Choroid plexus epithelial cell (primary cell): ENCODE measurements at places on chromosomes 7 and 10.

GRCh38 chr10:32379318-32379949 lies 32.5 kb upstream of the EPC1 start:
- peak; percentile 79 for DNase-seq

- peak; percentile 98 for DNase-seq
These were observed at the start of gene RPP38 for GRCh38 chr10:15097011-15097812. Gene RPP38, plus strand, starts transcription at chr10:15097355. Its CDS starts 5,960 bp downstream, at chr10:15103315.

- no peak for DNase-seq
These were observed 311.1 kb upstream of the ADARB2 start for GRCh38 chr10:2048337-2048973.

GRCh38 chr10:107418085-107418806 lies 253.7 kb upstream of the SORCS1 start:
- DNase-seq: no peak

GRCh38 chr10:14608381-14609001 lies 166.2 kb downstream of the FAM107B start:
- no peak for DNase-seq

GRCh38 chr7:93327006-93327633 lies 95.0 kb downstream of the VPS50 start:
- DNase-seq: peak; percentile 93

GRCh38 chr10:76582531-76582930 lies 1055.1 kb downstream of the KCNMA1 start:
- peak; percentile 66 for DNase-seq

- DNase-seq: peak; percentile 23
These were observed 24.2 kb downstream of the COL1A2 start for GRCh38 chr7:94418851-94419250.

- DNase-seq: no peak
These were observed 172.5 kb downstream of the KIAA1217 start for GRCh38 chr10:24381235-24382010.

DNA sequence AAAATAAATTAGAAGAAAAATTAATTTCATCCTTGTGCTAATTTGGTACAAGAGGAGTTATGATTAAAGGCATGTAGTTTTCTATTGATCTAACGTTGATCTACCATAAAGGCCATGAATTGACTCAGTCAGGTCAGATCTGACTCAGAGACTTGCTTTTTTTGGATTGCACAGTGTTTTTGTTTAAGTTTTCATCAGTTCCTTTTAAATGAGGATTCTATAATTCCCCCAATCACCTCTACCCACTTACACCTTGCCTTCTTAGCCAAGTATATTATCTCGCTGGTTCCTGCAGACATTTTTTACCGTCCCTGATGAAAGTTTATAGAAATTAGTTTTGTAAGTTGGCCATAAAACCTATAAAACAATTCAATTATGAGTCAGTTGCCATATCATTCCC lies 132.4 kb upstream of the PALS2 start:
- DNase-seq: no peak

- no peak for DNase-seq
These were observed 228.5 kb downstream of the TCERG1L start for GRCh38 chr10:131082991-131083481.

GRCh38 chr7:46288861-46289260 lies 367.8 kb upstream of the IGFBP3 start:
- no peak for DNase-seq

DNA sequence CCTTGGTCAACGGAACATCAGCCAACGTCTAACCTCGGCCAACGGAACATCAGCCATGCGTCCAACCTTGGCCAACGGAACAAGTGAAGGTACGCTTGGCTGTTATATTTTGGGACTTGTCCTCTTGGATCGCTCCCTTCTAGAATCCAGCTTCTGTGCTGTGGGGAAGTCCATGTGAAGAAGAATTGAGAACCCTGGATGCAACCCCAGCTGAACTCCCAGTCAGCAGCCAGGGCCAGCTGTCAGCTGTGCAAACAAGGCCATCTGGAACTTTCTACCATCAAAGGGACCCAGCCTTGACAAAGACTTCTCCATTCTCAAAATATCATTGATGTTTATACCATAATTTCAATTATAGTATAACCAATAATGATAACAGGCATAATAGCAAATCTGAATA lies 43.3 kb upstream of the ITGA8 start:
- DNase-seq: no peak

- peak; percentile 82 for DNase-seq
These were observed 27.0 kb downstream of the ZNF438 start for GRCh38 chr10:31004611-31005193.

DNA sequence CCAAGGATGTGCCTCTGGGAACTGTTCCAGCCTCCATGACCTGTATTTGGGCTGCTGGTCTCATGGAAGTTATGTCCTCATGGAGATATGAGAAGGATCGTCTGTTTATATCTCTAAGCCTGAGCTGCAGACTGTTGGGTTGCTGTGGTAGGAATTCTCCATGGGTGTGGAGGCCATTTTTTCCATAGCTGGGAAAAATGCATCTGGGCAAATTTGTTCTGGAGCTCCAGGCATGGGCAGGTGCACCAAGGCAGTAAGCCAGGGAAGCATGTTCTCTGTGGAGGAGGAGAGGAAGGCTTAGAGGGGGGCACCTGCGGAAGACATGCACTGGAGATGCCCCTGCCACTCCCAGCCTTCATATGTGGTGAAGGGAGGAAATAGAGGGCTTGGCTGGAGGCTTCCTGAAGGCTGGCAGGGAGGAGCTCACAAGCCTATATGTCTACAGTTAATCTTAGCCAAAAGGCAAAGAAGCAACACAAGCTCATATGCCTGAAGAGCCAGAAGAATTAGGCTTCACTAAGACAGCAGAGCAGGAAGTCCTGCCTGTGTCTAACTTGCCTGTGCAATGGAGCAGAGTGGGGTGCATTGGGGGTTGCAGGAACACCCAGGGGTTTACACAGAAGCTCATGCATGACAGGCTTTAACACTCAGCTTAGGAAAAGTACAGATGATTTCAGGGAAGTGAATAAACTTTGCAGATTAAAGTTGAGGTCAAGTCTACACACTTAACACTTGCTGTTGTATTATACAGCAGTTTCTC lies 35.1 kb upstream of the CXCL12 start:
- DNase-seq: no peak

DNA sequence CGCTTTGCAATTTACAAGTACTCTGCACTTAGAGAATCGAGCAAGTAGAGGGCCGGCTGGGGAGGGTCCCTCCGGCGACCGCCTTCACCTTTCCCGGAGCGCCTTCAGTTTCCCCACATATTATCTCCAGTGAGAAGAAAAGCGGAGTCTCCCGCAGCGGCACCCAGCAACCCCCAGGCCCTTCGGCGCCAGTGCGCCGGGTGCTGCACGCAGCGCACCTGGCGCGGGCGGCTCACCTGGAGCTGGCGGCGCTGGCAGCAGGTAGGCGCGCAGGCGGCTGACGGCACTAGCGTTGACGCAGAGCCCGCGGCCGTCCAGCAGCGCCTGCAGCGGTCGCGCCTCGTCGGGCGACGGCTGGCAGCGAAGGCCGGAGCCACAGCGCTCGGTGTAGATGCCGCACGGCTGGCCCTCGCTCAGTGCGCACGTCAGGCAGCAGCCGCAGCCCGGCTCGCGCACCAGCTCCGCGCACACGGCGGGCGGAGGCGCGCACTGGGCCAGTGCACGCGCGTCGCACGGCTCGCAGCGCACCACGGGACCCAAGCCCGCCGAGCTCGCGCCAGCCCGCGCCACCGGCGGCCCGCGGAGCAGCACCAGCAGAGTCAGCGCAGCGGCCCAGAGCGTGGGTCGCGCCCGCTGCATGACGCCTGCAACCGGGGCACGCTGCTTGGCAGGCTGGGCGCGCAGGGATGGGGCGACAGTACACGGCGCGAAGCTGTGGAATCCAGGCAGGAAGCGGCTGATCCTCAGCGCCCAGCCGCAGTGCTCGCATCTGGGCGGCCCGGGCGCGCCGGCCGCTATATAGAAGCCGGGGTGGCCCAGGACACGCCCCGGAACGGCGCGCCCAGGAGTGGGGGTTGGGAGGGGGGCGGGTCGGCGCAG lies at the start of gene IGFBP3:
TSS of gene IGFBP3 (minus strand) at position 771 of the 879 bp plus-strand sequence. CDS start at position 639, 132 bp downstream.
- DNase-seq: peak; percentile 63

GRCh38 chr10:128868481-128868880 lies 598.6 kb upstream of the MGMT start:
- DNase-seq: no peak

DNA sequence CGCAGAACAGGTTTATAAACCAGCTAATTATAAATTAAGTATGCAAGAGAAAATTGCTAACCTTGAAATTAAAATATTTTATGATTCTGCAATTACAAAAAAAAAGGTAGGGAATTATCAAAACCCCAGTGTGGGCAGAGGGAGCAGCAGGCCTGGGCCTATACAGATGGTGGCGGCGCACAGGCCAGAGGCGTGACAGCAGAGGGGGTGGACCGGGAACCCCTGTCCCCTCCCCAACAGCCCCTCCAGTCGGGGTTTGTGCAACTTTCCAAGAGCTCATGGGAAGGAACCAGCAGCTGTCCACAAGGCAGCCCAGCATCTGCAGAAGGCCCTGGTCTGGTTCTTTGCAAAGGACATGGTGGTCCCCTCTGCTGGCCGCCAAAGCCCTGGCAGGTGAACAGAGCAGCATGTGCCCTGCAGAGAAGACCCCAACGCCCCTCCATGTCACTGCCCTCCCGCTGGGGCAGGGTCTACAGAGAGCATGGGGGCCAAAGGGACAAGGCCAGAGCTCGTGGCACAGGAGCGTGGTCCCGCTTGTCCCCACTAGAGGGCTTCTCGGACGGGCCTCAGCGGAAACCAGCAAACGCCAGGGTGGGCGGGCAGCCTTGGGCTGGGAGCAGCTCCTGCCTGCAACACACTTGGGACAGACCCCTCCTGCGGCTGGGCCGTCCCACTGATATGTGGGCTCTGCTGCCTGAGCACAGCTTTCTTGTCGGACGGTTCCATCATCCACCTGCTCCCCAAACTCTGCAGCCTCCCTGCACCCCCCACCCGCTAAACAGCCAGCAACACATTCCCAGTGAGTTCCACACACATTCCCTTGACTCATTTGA lies 75.1 kb downstream of the EBF3 start:
- DNase-seq: peak; percentile 52

- DNase-seq: no peak
These were observed 2.0 kb downstream of the SRI start for GRCh38 chr7:88217675-88218428.

GRCh38 chr10:128007056-128007455 lies 100.2 kb downstream of the PTPRE start:
- DNase-seq: no peak

- DNase-seq: no peak
These were observed 84.5 kb upstream of the FAM20C start for GRCh38 chr7:107907-108306.

DNA sequence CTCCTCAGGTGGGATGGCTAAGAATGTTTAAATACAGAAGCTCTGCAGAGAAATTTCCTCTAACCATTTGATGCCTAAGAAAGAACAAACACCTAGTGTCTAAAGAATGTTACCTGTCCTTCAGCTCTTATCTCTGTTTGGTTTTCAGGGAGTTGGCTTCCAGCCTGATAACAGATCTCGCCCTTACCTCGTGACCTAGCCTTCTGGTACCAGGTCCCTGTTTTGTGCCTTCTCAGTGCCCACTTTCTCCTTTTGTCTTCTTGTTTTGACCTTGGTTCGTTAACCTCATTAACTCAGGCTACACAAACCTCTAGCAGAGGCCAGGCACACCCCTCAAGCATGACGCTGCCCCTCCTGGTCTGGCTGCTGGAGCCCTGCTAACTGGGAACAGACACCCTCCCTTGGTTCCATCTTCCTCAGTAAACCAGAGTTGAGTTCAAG lies 16.1 kb upstream of the RAB11FIP2 start:
- DNase-seq: no peak

DNA sequence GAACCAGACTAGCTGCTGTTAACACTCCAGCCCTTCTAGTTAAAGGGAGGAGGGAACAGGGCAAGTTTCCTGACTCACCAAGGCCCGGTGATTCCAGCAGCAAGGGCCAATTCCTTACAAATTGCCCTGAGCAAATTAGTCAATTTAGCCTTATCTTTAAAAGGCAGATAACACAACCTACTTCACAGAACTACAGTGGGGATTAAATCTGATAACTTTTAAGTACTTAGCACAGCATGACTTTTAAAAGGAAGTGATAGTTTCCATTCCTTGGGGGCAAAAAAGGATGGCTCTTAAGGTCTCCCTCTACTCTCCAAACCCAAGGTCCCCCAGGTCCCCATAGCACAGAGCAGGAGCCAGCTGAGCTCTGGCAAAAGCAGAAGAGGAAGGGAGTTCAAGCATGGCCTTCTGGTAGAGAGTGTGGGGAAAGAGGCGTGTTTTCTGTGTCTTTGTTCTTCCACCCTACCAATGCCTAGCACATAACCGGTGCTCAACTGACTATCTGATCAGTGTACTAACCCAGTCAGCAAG lies 4.0 kb downstream of the CDCA7L start:
- DNase-seq: peak; percentile 30

DNA sequence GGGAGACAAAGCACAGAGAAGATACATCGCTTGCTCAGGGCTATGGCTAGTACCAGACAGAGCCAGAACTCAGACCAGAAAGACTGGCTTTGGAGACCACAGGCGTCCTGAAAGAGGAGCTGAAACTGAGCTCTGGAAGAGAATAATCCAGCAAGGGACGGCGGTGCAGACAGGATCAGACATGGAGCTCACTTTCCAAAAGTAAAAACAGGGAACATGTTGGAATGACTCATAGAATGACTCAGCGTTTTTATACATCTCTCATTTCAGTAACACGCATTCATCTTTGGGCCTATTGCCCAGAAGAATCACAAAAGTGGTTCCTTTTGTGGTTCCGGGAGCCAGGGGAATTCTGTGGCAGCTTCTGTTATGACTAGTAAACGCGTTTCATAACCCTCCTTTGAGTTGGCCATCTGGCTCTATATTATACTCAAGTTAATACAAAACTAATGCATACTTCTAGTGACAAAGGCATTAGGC lies 37.2 kb downstream of the PLEKHS1 start:
- peak; percentile 94 for DNase-seq

DNA sequence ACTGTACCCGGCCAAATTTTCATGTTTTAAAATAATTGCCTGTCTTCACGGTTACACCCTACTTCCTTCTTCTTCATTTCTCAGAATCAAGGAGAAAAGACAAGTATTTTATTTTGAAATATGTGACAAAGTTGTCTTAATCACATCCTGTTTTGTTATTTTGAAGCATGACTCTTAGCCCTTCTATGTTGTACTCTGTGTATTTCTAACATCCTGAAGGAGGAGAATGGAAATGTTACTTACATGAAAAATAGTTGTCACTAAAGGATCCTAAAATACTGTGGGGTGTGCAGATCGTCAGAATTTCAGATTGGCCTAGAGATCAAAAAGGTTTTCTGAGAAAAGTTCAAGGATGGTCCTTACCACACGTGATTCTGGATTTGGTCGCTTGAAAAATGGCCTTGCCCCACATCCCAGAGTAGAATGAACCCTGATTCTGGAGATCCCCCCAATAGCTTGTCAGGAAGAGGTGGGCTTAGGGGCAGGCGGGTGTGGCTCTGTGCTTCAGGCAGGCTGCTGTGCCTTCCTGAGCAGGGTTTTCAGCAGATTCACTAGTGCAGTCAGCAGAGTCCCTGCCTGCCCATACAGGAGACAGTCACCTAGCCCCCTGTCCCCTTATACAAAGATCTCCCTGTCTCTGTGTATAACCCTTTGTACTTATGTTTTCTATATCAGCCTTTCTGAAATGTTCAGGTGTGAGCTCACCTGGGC lies 8.6 kb downstream of the UPP1 start:
- DNase-seq: no peak
